ENCODE measurements at places on chromosomes 13 and 19.

- DNase-seq, result no peak
Measured at GRCh38 chr19:31347354-31347753, 1.9 kb downstream of the TSHZ3 start.

DNA sequence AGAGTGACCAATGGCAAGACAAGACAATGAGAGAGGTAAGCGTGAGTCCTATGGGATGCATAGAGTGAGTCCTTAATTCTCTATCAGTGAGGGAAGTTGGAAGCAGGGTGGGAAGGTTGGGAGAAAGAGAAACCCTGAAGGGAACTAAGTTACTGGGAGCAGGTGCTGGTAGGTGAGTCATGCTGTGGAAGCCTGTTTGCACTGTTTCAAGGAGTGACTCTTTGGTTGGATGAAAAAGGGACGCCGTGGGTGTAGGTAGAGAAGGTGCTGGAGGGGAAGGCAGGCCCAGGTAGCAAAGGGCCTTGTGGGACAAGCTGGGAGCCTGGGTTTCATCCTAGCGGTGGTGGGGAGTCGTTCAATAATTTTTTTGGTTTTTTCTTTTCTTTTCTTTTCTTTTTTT is 21.9 kb downstream of the IGFL1 start:
- no peak for DNase-seq

DNA sequence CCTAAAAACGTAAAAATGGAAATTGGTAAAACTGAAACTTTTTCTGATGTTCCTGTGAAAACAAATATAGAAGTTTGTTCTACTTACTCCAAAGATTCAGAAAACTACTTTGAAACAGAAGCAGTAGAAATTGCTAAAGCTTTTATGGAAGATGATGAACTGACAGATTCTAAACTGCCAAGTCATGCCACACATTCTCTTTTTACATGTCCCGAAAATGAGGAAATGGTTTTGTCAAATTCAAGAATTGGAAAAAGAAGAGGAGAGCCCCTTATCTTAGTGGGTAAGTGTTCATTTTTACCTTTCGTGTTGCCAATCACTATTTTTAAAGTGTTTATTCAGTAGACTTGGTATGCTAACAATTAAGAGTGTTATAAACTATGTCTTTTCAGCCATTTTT is 25.6 kb downstream of the BRCA2 start:
- no peak for DNase-seq

- DNase-seq, result peak; percentile 89
Measured at GRCh38 chr19:13117772-13118423, at the start of gene NACC1. Gene NACC1 (plus strand): TSS chr19:13118264. CDS start chr19:13135208, 16,944 bp downstream.

- no peak for DNase-seq
Measured at GRCh38 chr13:71759651-71760511, 107.1 kb downstream of the DACH1 start.

- DNase-seq, result no peak
Measured at GRCh38 chr19:32023564-32023832, 321.9 kb upstream of the ZNF507 start.

All from stimulated activated CD4-positive, alpha-beta T cell treated with anti-CD3 and anti-CD28 coated beads, Interleukin-12 subunit alpha, Interleukin-12 subunit beta, amount 100 ng/mL, for 4 hours (primary cell).